ENCODE measurements at places on chromosomes 1 and 21. TPM values are rescaled to one million over a fixed set of nuclear protein-coding genes. Genes with fewer than 3 reads are reported as not detected.

DNA sequence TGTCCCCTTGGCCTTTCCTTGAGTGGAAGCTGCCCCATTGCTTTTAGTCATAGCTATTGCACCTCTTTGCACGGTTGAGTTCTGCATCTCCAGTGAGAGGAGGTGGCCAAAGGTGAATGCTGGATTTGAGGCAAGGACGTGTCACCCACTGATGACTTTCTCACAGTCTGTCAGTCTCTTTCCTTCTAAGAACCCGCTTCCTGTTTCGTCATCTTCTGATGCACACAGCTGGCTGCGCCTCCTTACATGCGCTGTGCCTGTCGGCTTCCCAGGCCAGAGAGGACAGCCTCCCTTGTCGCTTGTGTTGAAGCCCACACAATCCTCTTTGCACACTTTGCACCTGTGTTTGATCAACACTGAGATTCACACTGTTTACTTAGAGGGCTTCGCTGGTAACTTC is 41.8 kb upstream of the PWP2 start:
- H3K27me3 ChIP-seq: no peaks in the 10 kb centered on the region
- peak; percentile 81 for DNase-seq
- peak overlapping the region; percentile 57 for H3K4me3 ChIP-seq
- peak overlapping the region; percentile 91 for H3K27ac ChIP-seq
- peaks cover 44% of the 10 kb centered on the region for H3K4me1 ChIP-seq

GRCh38 chr1:214364786-214365295 is 83.9 kb downstream of the SMYD2 start:
- peaks cover 19% of the 10 kb centered on the region for H3K27me3 ChIP-seq
- peaks cover 3% of the 10 kb centered on the region for H3K4me1 ChIP-seq
- no peaks in the 10 kb centered on the region for H3K36me3 ChIP-seq
- no peak overlapping the region for H3K4me3 ChIP-seq
- no peak for DNase-seq

GRCh38 chr1:90308421-90308820 is 313.5 kb downstream of the ZNF326 start:
- no peak overlapping the region for H3K4me3 ChIP-seq
- no peak for DNase-seq
- no peak overlapping the region for H3K27ac ChIP-seq
- H3K4me1 ChIP-seq: no peaks in the 10 kb centered on the region
- H3K27me3 ChIP-seq: no peaks in the 10 kb centered on the region

DNA sequence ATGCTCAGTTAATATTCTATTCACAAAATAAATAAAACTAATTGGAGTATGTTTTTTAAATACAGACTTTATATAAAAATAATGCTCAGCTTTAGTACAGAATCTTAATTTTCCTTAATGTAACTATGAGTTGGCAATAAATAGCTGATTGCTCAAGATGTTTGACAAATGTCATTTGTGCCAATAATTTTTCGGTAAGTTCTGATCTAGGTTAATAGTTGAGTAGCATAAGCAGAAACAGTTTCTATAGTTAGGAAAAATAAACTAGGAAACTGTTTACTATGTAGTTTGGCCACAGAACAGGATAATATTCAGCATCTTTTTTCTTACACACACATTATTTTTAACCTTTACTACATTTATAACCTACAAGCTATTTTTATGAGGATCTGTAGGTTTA is 40.3 kb downstream of the KCTD3 start:
- H3K36me3 ChIP-seq: no peaks in the 10 kb centered on the region
- no peak overlapping the region for H3K4me3 ChIP-seq
- H3K27me3 ChIP-seq: no peaks in the 10 kb centered on the region
- DNase-seq: no peak
- H3K4me1 ChIP-seq: no peaks in the 10 kb centered on the region

DNA sequence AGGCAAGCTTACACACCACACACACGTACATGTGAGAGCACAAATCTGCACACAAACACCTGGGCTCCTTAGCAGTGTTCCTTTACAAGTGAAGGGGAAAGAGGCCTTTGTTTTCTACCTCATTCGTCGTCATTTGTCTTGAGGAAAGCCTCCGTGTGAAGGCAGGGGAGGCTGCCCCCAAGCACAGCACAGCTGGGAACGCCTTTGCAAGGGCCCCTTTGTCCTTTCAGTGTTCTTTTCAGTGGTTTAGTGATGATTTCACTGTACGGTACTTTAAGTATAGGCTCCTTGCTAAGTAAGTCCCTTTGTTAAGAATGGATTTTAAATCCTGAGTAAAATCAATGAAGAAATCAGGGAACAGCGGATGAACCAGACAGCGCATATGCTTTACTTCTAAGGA is 94.1 kb downstream of the PGBD5 start:
- peaks cover 2% of the 10 kb centered on the region for H3K36me3 ChIP-seq
- H3K27me3 ChIP-seq: peaks cover 5% of the 10 kb centered on the region
- H3K4me3 ChIP-seq: no peak overlapping the region
- no peak for DNase-seq
- H3K27ac ChIP-seq: no peak overlapping the region

DNA sequence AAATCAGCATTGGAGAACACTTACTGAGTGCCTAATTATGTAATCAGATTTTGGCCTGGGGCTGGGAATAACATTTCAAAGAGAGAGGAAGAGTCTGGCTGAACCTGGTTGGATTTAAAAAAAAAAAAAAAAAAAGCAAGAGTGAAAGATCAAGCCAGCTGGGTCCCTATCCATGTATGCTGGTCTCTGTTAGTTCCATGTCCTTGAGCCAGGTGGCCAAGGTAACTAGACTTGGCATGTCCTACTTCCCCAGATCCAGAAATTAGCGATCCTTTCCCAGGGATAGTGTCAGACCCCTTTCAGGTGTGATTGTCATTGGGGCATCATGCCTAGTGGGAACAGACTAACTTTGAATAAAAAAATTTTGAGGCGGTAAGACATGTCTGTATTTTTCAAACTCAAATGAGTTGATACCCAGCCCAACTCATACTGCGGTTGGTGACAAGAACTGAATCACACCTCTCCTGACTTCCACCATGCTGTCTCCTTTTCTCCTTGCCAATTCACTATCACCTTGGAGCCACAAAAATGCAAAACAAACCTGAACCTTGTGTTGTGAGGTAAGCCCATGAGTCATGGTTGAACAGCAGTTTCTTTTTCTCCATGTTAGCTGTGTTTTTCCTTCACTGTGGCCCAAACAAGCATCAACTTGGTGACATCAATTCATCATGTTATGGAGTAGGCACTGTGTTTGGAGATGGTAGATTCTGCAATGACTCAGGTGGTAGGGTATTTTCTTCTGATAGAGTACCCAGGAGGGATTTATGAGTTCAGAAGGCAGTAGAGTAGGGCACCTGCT is 24.5 kb upstream of the PPP2R5A start:
- peaks cover 7% of the 10 kb centered on the region for H3K36me3 ChIP-seq
- no peak overlapping the region for H3K4me3 ChIP-seq
- peaks cover 49% of the 10 kb centered on the region for H3K4me1 ChIP-seq
- no peaks in the 10 kb centered on the region for H3K27me3 ChIP-seq
- peak; percentile 27 for DNase-seq

DNA sequence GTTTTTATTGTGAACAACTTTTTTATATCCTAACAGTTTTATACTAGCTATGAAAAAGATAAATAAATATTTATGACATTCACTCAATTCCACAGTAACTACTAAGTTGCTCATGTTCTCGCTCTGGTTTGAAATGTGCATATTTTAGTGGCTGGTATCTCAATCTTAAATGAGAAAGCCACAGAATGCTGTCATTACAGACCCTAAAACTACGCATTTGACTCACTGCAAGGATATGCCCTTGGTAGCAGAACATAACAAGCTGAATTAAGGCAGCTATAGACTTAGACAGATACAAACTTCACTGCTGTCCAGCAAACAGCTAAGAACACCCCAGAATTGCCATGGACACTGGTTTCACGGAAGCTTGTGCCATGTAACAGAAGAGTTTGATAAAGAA is 19.0 kb downstream of the DAB1 start:
- no peaks in the 10 kb centered on the region for H3K4me1 ChIP-seq

- peaks cover 2% of the 10 kb centered on the region for H3K27me3 ChIP-seq
- no peak overlapping the region for H3K27ac ChIP-seq
- DNase-seq: peak; percentile 2
- H3K4me3 ChIP-seq: no peak overlapping the region
- H3K4me1 ChIP-seq: no peaks in the 10 kb centered on the region
Observed at GRCh38 chr21:46111857-46112724, 14.2 kb downstream of the COL6A2 start.

DNA sequence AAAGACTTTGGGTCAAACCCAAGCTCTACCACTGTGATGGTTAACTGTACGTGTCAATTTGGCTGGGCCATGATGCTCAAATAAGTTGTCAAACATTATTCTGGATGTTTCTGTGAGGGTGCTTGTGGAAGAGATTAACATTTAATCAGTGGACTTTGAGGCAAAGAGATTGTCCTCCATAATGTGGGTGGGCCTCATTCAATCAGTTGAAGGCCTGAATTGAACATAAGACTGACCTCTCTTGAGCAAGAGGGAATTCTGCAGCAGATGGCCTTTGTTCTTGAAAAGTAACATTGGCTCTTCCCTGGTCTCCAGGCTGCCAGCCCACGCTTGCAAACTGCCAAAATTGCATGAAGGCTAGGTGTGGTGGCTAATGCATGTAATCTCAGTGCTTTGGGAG is 94.5 kb upstream of the SPATA6 start:
- no peak overlapping the region for H3K4me3 ChIP-seq
- DNase-seq: no peak
- no peak overlapping the region for H3K27ac ChIP-seq
- peaks cover 7% of the 10 kb centered on the region for H3K27me3 ChIP-seq

DNA sequence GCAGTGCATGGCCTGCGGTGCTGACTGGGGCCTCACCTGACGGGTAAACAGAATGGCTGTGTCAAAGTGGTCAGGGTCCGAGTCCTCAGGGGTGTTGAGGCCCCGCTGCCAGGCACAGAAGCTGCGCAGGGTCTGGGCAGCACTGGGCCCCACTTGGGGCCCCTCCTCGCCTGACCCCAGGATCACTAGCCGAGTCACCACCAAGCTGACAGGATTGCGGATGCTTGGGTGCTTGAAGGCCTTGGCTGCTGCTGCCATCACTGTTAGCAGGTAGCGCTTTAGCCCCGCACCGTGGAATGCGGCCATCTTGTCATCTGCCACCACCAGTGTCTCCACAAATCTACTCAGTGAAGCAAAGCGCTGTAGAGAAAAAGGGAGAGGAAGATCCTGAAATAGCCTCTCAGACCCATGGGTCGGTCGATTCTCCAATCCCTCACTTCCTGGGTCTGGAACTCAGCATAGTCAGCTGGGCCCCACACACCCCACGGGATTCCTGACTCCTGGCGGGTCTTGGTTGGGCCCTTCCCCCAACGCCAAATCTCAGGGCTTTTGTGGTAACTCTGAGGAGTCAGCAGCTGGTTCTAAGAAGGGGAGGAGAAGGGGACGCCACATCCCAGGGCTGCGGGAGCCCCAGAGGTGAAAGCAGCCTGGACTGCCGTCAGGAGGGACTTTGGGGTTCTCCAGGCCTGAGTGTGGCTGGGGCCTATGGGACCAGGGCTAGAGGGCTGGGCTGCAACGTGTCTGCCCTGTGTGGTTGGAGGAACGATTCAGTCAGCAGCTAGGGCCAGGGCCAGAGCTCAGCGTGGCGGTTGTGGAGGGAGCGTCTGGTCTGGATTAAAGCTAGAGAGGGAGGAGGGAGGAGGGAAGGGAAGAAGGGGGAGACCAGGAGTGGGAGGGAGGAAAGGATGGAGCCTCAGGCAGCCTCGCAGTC is 2.1 kb downstream of the ADAMTS4 start:
- peaks cover 70% of the 10 kb centered on the region for H3K4me1 ChIP-seq
- no peaks in the 10 kb centered on the region for H3K36me3 ChIP-seq
- H3K27me3 ChIP-seq: no peaks in the 10 kb centered on the region
- DNase-seq: no peak
- H3K27ac ChIP-seq: no peak overlapping the region

DNA sequence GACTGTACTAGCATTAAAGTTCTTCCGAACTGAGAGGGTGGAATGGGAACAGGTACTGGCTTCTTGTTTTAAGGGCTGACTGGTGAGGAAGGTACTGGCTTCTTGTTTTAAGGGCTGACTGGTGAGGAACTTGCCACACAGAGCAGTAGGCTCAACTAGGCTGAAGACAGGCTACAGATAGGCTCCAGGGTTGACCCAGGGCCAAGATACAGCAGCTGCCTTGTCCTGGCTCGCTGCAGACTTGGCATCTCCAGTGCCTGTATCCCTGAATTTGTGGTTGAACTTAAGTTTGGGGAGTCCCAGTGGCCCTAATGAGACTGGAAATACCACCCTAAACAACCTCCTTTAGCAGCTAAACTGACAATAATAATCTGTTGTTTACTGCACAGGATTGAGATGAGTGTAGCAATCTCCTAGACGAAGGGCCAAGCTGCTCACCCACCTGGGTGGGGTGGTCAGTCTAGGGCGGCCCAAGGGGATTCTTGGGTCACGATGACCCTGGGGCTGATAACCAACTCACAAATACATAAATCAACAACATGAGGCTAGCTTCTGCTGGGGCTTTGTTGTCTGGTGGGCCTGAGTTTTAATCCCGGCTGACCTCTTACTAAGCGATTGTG is 227.1 kb downstream of the DISC1 start:
- no peak overlapping the region for H3K27ac ChIP-seq
- no peaks in the 10 kb centered on the region for H3K4me1 ChIP-seq
- no peaks in the 10 kb centered on the region for H3K36me3 ChIP-seq
- H3K4me3 ChIP-seq: no peak overlapping the region

GRCh38 chr1:208326033-208326432 is 81.8 kb upstream of the PLXNA2 start:
- H3K36me3 ChIP-seq: no peaks in the 10 kb centered on the region
- H3K27me3 ChIP-seq: peaks cover 1% of the 10 kb centered on the region
- no peak overlapping the region for H3K27ac ChIP-seq
- H3K4me1 ChIP-seq: no peaks in the 10 kb centered on the region
- DNase-seq: no peak
- H3K4me3 ChIP-seq: no peak overlapping the region

GRCh38 chr1:86429122-86429725 is 5.3 kb downstream of the CLCA2 start:
- H3K27ac ChIP-seq: no peak overlapping the region
- H3K4me3 ChIP-seq: no peak overlapping the region
- no peaks in the 10 kb centered on the region for H3K4me1 ChIP-seq
- H3K36me3 ChIP-seq: no peaks in the 10 kb centered on the region

Gene GPR52
- total RNA-seq: 1.6 TPM

Gene CELSR2
- total RNA-seq: 2.0 TPM

Gene GBP5
- 231 TPM for total RNA-seq

Gene CNR2
- total RNA-seq: 0.08 TPM

Measured in activated CD4-positive, alpha-beta memory T cell treated with anti-CD3 and anti-CD28 coated beads, Interleukin-2, amount 10 ng/mL, durations not matched to agents 7 days and 5 days (primary cell).